ENCODE measurements at places on chromosomes 7 and 10.

- peak; percentile 16 for DNase-seq
These were observed 10.1 kb downstream of the PAPOLB start for GRCh38 chr7:4851459-4852422.

DNA sequence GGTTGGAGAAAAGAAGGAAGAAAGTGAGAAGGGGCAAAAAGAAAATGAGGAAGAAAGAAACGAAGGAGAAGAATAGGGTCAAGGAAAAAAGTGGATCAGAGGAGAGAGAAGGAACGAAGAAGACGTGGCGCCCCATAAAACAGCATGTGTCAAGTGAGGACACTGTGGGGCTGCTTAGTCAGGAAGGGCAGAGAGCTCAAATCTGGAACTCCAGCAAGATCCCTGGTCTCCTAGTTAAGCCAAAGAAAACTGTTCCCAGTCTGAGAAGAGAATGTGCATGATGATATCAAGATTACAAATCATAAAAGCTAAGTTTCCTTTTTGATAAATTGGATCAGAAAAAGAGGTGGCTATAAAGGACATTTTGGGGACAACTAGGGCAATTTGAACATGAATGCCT lies 33.0 kb downstream of the CREB3L2 start:
- no peak for DNase-seq

DNA sequence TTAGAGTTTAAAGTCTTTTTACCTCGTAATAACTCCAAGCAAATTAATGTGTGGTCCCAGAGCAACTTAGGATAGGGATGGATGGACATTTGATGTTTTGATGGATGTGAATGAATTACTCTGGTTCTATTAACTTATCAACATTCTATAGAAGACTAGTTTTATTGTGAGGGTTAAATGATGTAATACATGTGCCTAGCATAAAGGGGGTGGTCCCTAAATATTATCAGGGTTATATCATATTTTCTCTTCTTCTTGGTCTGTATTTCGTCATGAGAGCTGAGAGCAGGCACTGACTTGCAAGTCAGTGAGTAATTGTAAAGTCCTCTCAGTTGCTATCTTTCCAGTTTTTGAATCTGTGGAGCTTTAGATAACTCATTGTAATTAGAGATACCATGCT lies 219.3 kb downstream of the GATA3 start:
- DNase-seq: no peak

DNA sequence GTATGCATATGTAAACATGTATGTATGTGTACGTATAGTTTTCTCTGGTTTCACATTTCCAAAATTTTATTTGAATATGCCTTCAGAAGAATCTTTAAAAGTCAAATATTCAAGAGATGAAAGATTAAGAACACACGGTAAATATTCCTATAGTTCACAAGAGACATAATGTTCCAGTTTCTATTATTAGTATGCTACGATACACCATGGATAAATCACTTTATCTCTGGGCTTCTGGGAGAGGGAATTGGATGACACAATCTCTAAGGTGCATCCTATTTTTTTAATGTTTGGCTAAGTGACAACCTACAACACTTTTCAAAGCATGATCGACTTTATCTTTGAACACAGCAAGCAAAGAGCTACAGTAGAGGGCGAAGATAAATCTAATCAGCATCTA lies 13.8 kb downstream of the TM9SF3 start:
- DNase-seq: no peak

DNA sequence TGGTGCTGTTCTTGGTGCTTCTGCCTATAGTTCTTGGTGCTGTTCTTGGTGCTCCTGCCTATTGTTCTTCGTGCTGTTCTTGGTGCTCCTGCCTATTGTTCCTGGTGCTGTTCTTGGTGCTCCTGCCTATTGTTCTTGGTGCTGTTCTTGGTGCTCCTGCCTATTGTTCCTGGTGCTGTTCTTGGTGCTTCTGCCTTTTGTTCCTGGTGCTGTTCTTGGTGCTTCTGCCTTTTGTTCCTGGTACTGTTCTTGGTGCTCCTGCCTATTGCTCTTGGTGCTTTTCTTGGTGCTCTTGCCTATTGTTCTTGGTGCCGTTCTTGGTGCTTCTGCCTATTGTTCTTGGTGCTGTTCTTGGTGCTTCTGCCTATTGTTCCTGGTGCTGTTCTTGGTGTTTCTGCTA lies 71.1 kb downstream of the PTPRN2 start:
- DNase-seq: no peak

- DNase-seq: no peak
These were observed 42.8 kb downstream of the WIPI2 start for GRCh38 chr7:5232874-5233273.

GRCh38 chr7:85102813-85103350 lies 84.0 kb downstream of the SEMA3D start:
- no peak for DNase-seq

GRCh38 chr10:119608316-119609155 lies 11.8 kb upstream of the TIAL1 start:
- DNase-seq: peak; percentile 51

GRCh38 chr10:98262571-98262970 lies 5.4 kb downstream of the LOXL4 start:
- peak; percentile 30 for DNase-seq

DNA sequence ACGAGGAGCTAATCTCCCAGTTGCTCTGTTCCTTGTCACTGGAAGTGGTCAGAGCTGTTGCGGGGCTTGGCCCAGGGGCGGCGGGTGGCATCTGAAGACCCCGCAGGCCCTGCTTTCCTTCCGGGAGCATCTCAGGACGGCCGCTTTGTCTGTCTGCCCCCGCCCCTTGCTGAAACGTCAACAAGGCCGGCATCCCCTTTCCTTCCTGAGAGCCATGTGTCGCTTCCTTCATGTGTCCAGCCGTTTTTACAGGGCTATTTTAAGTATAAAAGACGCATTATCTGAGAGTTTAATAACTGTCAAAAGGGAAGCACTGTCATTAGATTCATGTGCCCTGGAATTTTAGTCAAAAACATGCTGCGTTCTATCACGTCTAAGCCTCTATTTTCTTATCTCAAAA lies 110.4 kb downstream of the CUX1 start:
- DNase-seq: no peak

DNA sequence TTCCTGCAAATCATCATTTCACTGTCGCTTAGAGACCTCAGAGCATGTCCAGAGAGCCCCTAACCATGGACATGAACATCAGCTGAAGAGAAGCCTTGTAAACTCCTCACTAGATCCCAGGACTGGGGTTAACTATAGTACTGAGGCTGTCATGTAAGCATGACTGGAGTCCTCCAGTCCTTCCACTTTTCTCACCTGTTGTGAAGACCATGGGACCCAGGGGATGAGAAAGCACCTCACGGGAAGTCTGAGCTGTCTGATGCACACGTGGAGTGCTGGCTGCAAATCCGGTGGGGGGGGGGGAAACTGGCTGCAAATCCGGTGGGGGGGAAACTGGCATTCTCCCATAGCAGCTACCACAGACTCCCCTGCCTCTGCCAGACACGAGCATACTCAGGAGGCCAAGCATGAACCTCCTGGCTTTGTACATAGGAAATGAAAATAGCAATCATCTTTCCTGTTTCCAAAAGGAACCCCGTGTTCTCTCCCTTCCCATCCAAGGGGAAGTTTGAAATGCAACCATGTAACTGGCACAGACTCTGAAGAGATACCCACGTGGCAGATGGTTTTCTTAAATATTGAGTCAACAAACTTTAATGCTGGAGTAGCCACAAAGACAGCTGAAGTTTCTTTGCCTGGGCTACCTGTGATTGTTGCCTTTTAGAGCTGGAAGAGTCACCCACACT lies 261.4 kb downstream of the ZMYND11 start:
- DNase-seq: no peak

- no peak for DNase-seq
These were observed 45.2 kb downstream of the EZH2 start for GRCh38 chr7:148838905-148839304.

DNA sequence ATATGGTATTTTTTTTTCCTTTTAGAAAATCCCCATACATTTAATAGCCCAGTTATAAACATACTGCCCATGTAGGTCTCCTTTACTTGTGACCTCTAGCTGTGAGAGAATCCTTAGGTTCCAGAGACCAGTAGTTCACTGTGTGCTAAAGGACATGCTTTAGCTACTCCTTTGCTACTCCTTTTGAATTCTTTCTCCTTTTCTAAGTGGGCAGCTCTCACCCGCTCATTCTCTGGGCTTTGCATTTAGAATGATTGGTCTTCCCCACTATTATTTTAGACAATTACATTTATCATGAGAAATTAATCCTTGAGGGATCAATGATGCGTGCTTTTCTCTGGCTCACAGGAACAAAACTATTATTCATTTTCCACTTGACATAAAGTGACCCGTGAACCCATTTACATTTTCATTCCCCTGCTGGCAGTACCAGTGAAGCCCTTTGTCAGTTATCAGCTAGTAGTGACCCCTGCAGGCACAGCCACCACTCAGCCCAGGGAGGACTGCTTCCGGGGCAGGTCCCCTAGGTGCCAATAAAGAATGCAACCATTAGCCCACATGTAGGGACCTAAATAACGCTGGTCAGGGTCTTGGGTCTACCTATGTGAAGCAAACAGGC lies 844.3 kb downstream of the CNTNAP2 start:
- no peak for DNase-seq

DNA sequence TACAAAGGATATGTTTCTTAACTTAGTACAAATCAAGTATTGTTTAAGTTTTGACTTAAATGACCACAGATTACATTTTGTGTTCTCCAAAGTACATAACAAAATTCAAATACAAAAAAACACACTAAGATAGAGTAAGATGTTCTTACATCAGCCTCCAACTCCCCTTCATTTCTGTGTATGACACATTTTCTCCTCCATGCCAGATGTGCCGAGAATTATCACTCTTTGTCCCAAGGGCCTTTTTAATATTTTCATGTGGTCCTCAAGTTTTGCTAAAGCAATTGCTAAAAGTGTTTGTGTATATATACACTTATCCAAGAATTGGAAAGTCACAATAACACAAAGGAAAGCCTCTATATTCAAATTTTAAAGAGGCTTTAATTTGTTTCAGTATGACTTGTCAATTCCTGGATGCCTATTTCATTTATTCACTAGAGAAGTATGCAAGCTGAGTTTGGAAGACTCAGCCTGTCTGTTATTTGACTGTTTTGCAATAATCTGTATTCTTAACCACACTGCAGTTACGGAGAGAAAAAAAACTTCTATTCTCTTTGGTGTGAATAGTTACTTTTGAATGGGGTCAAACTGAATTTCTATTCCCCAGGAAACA lies 586.4 kb upstream of the SEMA3D start:
- no peak for DNase-seq
